ENCODE measurements at places on chromosomes 6 and 20.

- peak; percentile 60 for DNase-seq
These were observed 177.8 kb upstream of the ECI2 start for GRCh38 chr6:4313044-4313686.

DNA sequence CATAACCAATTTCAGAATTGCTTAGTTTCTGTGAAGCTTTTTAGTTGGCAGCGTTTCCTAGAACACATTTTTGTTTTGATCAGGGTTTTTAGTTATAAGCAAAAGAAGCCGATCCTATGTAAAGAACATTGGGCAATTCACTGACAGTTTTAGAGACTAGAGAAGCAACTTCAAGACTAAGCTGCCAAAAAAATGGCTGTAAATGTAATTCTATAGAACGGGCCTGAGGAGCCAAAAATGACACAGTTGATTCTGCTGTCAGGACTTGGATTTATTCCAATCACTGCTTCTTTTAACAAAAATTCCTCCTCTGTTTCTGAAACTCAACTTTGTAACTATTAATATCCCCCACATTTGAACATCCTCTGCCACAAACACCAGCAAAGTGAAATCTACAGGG is 236.0 kb upstream of the EYS start:
- DNase-seq: no peak

DNA sequence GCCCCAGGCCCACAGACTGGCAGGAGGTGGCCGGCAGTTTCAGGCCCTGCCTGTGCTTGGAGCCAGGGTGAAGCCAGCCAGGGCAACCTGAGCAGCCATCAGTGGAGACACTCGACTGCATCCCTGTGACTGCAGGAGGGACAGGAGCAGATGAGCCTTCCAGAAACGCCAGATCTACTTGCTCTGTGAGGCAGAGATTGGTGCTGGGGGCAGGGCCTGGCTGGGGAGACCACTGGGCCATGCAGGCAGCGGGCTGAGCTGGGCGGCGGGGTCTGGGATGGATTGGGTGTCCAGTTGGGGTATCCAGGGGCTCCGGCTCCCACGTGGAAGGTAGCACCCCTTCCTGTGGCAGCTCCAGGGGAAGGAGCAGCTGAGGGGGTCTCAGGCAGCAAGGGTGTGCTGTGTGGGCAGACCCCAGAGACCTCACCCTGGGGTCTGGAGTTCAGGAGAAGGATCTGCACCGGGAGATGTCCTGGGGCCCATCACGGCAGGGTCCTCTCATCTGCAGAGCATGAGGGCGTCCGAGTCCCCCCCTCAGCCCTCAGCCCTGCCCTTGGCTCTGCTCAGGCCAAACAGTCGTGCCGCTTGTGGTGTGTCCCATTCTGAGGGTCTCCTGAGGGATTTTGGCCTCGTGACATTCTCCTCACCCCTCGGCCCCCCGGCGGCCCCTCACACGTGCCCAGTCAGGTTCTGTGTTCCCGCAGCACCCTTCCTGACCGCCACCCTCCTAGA is 334.9 kb downstream of the TAF4 start:
- no peak for DNase-seq

DNA sequence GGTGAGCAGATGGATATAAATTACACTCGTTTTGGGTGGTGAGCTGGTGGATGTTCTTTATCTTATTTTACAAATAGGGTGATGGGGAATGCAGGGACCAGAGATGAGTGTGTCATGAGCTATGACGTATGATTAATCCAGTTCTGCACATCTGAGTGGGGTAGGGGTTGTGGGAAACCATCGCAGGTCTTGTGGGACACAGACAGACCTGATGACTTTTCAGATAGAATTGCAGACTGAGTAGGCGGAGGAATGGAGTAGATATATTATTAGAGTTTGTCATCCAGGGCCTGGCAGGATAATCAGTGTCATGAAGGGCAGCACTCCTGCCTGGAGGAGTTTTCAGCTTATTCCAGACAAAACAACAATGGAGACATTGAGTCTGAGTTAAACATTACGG is 12.9 kb upstream of the DSP start:
- DNase-seq: no peak

DNA sequence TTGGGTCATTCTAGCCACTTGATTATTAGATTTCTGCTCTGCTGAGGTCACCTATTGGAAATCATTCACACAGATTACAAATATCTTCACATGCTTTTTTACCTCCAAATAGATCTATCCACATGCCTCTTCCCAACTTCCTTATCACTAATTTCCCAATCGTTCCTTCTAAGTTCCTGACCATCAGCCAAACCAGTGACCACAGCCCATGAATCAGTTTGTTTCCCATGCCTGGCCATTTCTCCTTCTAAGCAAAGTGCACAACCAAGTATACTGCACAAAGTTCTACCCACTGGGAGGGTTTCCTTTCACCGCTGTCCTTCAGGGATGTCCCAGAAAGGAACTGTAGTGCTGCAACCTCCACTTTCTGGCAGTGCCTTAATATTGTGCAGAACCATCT is 140.5 kb upstream of the SYNDIG1 start:
- DNase-seq: no peak

GRCh38 chr20:15561070-15561569 is 1012.1 kb downstream of the KIF16B start:
- no peak for DNase-seq

GRCh38 chr20:891706-892080 is 24.4 kb downstream of the ANGPT4 start:
- DNase-seq: no peak

GRCh38 chr6:30645989-30646388 is 944 bp upstream of the C6orf136 start:
- no peak for DNase-seq

- DNase-seq: no peak
These were observed 5.6 kb downstream of the TAGAP start for GRCh38 chr6:159038914-159039884.

- no peak for DNase-seq
These were observed 19.2 kb downstream of the JAG1 start for GRCh38 chr20:10654630-10655029.

DNA sequence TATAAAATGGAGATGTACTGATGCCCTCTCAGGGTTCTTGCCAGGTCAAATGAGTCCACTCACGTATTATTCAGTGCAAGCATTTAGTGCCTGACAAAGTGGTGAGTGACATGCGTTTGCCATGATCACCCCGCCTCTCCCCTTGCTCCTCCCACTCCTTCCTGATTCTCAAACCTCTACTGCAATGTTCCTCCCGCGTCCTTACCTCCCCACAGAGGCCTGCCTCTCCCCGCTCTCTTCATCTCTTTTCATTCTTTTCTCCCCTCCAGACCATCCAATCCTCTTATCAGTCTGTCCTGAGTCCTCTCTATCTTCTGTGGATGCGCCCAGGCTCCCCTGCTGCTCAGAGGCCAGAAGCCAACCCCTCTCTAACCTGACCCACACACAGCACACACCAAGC is 40.7 kb downstream of the KCNK5 start:
- DNase-seq: no peak

GRCh38 chr6:109039795-109040194 is 54.9 kb downstream of the SESN1 start:
- DNase-seq: no peak

GRCh38 chr6:18216411-18216810 is 47.9 kb downstream of the DEK start:
- DNase-seq: no peak

- DNase-seq: peak; percentile 52
These were observed 92.6 kb downstream of the RNGTT start for GRCh38 chr6:88870717-88871330.

- no peak for DNase-seq
These were observed 52.0 kb upstream of the TRIM26 start for GRCh38 chr6:30265181-30265580.

DNA sequence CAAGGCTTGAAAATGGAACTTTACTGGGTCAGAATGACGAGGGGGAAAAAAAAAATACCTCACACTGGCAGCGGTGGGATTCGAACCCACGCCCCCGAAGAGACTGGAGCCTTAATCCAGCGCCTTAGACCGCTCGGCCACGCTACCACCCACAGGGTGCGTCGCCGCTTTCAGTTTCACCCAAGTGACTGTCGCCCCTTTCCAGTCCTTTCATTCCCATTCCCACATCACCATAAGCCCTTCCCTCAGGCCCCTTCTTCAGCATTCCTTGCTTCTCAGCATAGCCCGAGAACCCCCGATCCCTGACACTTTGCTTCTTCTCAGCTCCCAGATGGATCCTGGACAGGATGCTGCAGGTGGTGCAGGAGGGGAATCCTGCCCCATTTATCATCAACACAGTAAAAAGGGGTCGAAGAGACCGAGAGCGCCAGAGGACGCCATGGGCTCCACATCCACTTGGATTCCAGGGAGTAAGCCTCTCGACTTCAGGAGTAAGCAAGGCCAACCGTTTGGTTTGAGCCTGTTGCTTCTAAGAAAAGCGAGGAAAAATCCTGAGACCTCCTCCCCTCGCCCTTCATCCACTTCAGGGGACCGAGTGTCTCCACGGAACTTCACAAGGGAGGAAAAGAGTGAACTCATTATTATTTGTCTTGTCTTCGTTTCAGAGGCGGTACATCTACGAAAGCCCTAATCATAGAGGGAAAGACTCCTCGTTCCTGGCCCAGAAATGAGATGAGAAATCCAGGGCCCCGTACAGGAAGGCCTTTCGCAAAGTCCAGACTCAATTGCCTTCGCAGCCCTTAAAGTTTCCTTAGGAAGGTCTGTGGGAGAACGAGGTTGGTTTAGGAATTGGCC is 20.0 kb upstream of the TRIM27 start:
- peak; percentile 76 for DNase-seq

GRCh38 chr6:797479-798077 is 104.6 kb upstream of the EXOC2 start:
- peak; percentile 44 for DNase-seq

GRCh38 chr20:5751856-5752255 is 1.7 kb downstream of the SHLD1 start:
- DNase-seq: no peak

GRCh38 chr6:147390909-147391536 is 117.5 kb upstream of the SAMD5 start:
- peak; percentile 23 for DNase-seq

- no peak for DNase-seq
These were observed 563 bp upstream of the NNAT start for GRCh38 chr20:37520419-37520955.

DNA sequence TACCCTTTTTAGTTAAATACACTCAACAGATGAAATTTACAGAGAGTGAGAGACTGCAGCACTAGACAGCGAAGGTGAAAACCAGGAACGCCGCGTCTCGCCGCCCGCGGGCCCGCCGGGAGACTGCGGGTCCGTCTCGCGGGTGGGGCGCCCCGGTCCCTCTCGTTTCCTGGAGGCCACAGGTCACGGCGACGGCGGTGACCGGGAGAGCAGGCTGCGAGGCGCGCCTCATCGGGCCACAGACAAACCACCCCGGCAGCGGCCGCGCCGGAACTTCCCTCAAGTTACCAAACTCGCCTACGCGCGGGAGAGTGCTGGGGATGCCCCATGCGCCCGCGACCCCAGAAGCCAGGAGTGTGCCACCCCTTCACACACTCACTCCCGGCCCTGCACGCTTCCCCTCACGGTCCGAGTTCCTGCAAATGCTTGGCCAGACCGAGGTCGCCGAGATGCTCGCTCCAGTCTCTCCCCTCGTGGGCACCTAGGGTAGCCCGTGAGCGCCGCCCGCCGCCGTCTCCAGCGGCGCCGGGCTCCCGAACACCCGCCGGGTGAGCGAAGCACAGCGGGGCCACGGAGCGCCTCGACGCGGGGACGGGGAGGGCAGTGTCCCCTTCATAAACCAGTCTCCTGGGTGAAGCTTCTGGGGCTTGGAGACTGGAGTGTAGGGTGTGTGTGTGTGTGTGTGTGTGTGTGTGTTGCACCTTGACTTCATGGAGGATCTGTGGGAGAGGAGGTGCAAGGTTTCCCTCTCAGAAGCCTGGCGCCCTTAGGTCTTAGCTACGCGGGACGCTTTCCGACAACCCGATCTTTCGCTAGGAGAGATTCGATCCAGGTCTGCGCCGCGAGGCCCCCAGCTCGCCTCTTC is 1.4 kb downstream of the BACH2 start:
- DNase-seq: no peak

GRCh38 chr6:33738153-33738552 is 8.6 kb downstream of the IP6K3 start:
- DNase-seq: no peak

- DNase-seq: no peak
These were observed 233.8 kb downstream of the SLC24A3 start for GRCh38 chr20:19446246-19446645.

DNA sequence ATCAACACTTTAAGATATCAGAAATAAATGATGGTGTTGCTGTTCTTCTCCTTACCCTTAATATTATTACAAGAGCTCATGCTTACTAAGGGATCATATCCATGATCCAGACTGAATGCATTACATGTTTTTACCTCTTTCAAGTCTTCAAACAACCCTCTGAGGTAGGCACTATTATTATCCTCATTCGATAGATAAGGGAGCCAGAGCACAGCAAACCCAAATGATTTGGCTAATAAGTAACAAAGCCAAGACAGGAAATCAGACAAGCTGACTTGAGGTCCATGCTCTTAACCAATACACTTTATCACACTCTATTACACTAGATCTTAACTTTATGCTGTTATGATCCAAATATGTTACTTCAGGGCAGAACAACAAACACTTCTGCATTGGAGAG is 145.9 kb downstream of the RALGAPA2 start:
- no peak for DNase-seq

- DNase-seq: peak; percentile 11
These were observed 88.6 kb downstream of the BFSP1 start for GRCh38 chr20:17442588-17442987.

DNA sequence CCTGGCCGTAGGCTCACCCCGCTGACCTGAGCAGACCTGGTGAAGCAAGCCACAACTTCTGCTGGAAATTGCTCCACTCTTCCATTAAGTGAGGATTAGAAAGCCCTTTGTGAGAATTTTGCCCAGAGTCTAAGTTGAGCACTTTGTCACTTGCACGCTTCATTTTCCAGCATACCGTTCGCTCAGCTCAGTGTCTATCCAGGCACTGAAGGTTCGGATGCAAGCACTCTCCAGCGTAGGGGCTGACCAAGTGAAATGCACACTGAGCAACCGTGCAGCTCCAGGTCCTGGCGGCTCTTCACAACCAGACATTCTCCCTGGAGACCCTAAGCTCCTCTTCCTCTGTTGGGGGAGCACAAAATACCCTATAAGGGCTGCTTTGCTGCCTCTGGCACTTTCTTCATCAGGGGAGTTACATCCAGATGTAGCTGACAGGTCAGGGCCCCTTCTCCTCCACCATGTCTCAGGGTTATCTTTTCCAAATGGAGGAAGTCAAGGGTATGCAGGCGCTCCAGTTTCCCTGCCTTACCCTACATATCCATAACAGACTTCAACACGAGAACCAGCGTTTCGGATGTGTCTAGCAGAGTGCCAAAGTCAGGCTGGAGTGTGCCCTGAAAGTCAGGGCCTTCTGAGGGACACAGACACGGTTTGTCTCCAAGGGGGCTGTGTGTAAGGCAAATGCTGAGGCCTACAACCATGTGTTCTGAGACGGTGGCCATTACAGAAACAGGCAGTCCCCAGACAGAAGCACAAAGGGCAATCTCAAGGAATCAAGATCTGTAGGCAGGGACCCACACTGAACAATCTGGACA is 146.7 kb upstream of the AFDN start:
- DNase-seq: no peak

DNA sequence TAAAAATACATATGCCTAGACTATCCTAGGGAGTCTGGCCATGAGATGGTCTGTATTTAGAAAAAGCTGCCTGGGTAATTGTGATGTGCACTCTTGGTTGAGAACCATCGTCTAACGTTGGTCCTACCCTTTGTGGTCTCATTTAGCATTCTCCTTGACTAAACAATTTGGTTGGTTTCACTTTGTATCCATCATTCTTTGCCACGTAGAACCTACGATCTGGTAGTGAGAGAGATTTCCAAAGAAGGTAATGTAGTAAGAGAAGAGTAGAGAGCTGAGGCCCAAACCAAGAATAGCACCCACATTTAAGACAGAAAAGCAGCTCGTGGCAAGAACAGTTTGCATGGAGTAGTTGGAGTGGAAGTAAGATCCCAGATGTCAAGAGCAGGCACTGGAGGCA is 219.8 kb downstream of the TMEM200A start:
- no peak for DNase-seq

Measured in NCI-H460 (cell line).